ENCODE measurements at places on chromosomes 1 and 21.

DNA sequence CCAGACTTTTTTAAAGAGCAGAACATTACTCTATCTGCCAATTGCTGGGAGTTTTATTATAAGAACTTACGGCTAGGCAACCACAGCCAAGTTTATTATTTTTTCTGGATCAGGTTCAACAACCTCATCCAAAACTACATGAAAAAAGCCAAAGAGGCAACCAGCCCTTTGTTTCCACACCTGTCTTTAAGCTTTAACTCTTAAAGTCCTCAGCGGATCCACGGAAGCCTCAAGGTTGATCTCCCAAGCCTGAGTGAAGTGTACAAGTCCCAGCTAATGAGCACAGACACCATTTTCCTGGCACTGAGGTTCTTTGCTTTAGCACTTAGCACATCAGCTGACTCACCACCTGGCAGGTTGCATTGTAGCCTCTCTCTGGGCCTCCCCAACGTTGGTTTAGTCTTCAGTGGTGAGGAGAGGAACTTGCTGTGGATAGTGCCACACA is 143.1 kb downstream of the TGFBR3 start:
- DNase-seq, result no peak

DNA sequence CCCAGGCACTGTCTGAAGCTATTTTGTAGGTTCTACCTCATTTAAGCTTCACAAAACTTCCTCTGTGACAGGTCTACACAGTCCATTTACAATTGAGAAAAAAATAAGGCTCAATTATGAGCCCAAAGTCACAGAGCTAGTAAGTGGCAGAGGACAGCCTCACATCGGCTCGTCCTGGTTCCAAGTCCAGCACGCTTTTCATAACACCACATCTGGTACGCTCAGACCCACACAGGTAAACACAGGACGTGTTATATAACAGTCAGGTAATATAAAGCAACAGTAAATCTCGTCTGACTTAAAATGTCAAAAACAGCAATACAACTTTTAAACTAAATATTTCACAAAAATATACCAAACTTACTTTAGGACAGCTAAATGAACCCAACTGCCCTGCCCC is 13.1 kb downstream of the JAK1 start:
- DNase-seq, result no peak

DNA sequence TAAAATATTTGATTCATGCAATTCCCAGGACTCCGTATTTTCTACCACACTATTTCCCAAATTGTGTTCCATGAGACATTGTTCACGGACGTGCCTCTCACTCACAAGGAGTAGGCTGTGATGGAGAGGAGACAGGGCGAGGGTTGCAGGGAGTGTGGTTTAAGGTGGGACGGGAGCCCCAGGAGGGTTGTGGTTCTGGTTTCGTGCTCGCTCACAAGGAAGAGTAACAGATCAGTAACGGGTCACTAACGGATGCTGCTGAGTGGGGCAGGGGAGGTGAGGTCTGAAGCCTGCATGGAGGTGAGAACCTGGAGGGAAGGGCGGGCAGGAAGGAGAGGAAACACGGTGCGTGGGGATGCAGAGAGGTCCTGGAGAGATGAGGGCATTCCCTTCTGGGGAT is 28.8 kb downstream of the TFF3 start:
- no peak for DNase-seq

DNA sequence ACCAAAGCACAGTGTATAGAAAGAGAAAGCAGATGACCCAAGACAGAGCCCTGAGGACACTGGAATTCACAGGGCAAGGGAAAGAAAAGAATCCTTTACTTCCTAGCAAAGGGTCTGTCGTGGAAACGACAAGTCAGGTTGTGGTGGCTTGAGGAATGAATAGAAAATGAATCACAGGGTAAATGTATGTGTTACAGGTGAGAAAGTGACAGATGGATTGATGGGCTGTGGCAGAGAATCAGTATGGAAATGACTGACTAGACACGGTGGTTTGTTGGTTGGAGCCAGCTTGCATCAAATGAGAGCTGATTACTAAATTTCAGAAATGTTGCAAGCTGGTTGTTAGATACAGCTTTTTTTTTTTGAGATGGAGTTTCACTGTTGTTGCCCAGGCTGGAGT is 46.9 kb downstream of the PTP4A2 start:
- no peak for DNase-seq

DNA sequence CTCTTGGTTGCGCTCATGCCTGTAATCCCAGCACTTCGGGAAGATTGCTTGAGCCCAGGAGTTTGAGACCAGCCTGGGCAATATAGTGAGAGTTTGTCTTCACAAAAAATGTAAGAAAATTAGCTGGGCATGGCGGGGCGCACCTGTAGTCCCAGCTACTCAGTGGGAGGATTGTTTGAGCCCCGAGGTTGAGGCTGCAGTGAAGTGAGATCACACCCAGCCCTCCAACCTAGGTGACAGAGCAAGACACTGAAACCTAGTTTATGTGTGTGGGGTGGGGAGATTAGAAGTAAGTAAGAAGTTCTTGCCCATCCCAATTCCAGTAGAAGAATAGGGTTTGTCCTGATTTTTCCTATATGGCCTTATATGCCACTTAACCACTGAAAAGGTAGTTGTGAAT is 2.0 kb downstream of the RPL5 start:
- no peak for DNase-seq

DNA sequence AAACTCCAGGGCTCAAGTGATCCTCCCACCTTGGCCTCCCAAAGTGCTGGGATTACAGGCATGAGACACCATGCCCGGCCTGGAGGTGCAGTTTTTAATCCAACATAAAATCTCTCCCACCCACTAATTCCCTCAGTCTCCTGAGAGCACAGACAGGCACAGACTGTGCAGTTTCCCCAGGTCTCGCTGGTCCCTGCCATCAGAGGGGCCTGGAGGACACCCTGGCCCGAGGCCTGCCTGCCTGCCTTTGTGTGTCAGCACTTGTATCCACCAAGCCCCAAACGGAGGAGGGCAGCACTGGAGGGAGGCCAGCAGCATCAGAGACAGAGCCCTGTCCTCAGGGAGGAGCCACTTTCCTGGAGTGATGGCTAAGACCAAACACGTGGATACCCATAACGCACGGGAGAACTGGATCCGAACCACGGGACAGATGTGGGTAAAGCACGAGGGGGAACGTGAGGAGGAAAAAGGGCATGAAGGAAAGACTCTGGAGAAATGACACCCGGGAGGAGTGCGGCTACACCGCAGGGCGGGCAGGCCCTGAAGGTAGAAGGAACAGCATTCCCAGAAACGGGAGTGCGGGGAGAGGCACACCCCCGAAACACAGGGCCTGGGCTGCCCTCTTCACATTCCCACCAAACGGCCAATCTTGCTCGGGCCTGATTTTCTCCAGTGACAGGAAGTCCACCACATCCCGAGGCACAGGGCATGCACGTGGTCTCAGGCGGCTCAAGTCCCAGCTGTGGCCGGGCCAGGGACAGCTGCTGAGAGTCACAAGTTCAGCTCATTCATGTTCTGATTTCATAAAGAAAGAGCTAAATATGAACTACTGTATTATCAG is 29.7 kb downstream of the NPHP4 start:
- no peak for DNase-seq

DNA sequence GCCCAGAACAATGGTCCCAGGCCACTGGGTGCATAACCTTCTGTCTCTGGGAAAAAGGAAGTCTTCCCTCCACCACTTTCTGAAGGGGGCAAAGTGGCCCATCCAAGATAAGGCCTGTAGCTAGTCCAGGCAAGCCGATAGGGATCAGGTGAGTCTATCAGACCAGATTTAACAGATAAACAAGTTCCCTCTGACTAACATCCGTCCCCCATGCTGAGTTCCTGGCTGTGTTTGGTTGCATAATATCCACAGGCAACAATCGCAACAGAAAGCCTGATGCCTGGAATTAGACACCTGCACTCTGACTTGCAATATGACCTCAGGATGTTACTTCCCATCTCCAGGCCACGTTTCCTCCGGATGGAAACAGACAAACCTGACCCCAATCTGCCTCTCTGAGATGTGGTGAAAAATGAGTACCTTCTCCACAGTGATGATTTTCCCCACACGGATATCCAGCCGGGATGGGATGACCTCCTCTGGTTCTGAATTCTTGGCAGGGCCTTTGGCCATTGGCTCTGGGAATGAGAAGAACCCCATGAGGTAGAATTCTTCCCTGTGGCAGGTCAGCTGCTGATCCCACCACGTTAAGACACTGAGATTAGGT is 36.4 kb downstream of the YARS1 start:
- DNase-seq, result no peak

- DNase-seq, result no peak
Measured at GRCh38 chr1:26359981-26360806, 6.3 kb upstream of the CRYBG2 start.

GRCh38 chr1:8854240-8854639 is 24.2 kb downstream of the ENO1 start:
- DNase-seq, result no peak

GRCh38 chr1:201348211-201348566 is 29.3 kb downstream of the TNNT2 start:
- peak; percentile 50 for DNase-seq

DNA sequence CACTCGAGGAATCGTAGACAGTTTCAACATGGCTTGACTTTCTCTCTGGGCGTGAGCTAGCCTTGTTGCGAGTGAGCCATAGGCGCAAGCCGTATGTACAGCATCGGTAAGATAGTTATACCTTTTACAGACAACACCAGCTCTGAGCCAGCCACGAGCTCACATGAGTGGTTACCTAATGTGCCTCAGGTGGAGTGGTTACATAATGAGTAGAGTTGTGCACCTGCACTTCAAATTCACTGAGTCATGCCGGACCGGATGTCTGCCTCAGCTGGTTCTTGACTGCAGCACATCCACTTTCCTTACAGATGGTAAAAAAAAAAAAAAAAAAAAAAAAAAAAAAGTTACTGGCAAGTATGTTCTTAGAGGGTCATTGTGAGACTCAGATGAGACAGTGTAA is 360.4 kb upstream of the NR5A2 start:
- DNase-seq, result no peak

- no peak for DNase-seq
Measured at GRCh38 chr1:207860531-207860930, 50.4 kb downstream of the CD34 start.

- DNase-seq, result peak; percentile 38
Measured at GRCh38 chr1:245091171-245091621, 63.6 kb upstream of the KIF26B start.

GRCh38 chr1:25568090-25568833 is 24.9 kb downstream of the LDLRAP1 start:
- peak; percentile 27 for DNase-seq

DNA sequence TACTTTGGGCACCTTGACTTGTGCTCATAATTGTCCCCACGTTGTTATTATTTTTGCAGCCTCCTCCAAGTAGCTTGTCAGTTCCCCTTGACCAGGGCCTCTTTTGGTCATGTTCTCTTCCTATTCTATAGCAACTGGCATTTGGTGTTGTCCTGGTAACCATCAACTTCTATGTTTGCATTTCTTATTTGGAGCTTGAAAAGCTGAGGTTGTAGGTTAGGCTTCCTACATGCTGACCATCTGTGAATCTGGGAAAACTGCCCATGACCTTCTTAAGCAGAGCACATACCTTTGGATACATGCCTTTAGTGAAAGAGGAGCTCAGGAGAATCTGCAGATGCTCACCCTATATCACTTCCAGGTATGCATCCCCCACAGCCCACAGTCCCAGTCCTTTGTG is 160.8 kb downstream of the HHAT start:
- no peak for DNase-seq

DNA sequence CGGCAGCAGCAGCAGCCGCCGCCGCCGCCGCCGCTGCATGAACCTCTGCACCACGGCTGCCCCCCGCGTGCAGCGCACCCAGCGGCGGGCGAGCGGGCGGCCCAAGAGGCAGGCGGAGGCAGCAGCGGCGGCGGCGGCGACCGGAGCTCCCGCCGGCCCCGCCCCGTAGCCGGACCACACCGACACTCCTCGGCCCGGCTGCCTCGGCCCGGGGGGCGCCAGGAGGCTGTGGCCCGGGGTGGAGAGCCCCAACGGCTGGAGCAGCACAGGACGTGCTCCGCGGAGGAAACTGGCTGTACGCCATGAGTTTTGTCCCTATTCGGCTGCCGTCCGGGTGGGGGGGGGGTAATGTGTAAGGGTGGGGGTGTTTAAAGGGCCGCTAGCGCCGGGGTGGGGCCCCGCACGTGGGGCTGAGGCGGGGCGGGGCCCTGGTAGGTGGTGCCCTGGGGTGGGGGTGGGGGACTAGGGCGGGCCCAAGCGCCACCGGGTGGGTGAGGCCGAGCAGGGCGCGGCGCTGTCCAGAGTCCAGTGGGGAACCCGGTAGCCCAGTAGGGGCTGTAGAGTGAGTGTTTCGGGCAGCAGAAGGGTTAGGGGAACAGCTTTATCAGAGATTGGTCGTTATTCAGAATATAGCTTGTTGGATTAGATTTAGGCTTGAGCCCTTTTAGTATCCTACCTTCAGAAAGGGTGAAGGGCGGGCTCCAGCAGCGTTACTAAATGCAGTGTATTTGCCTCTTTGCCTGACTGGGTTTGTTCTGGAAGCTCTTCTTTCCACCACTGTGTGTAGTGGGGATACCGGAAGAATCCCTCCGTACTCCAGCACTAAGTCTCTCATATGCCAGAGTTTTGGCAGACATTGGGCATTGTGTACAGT is at the start of gene FAM78B:
Gene FAM78B, minus strand, starts transcription at position 304 of the 874 bp plus-strand sequence. CDS start 753 bp downstream, outside the sequence.
- DNase-seq, result peak; percentile 82

DNA sequence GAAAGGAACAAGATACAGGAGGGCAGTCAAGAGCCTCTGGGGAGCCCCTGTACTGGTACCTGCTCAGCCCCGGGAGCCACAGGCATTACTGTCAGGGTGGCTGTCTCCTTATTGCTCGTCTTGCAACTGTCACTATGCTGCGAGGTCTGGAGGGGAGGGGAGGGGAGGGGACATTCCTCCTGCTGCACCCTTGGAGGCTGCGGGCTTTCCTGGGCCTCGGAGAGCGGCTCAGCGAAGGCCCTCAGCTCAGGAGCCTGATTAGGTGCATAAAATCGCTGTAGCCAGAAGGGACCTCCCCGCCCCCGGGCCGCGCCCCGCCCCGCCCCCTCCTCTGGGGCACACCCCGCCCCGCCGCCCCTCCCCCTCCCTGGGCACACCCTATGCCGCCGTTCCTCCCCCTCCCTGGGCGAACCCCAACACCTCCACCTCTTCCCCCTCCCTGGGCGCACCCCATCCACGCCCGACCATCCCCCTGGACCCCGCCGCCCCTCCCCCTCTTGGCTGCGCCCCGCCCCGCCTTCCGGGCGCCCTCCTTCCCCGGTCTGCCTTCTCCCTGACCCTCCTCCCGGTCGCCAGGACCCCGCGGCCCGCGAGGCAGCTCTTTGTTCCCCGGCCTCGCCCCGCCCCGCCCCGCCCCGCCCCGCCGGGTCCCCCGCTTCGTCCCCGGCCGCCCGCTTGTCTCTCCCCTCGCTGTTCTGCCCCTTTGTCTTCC is 35.5 kb downstream of the CACHD1 start:
- no peak for DNase-seq

DNA sequence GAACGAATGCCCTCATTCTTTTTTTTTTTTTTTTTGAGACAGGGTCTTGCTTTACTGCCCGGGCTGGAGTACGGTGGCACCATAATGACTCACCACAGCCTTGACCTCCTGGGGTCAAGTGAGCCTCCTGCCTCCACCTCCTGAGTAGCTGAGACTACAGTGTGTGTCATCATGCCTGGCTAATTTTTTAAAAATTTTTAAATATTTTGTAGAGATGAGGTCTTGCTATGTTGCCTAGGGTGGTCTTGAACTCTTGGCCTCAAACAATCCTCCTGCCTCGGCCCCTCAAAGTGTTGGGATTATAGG is 69.4 kb downstream of the ALG14 start:
- no peak for DNase-seq
